NCI-H2081 treated with DMSO at 0.1 percent for 48 hours (cell line): ENCODE measurements at places on chromosomes 1 and 21.

DNA sequence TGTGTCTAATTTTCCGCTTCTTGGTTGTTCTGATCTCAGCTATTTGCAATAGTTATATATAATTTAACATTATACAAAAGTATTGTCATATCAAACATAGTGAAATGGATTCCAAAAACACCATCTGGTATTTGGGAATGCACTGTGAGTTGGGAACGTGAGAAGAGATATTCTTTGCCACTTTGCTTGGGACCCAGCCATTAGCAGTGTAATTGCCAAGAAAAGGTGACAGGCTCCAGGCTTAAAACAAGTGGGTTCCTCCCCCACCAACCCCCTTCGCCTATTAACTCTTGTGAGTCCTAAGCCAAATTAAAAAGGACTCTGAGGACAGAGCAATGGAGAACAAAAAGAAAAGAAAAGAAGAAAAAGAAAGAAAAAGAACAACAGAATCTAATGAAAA is 186.7 kb upstream of the NFIA start:
- DNase-seq: no peak

DNA sequence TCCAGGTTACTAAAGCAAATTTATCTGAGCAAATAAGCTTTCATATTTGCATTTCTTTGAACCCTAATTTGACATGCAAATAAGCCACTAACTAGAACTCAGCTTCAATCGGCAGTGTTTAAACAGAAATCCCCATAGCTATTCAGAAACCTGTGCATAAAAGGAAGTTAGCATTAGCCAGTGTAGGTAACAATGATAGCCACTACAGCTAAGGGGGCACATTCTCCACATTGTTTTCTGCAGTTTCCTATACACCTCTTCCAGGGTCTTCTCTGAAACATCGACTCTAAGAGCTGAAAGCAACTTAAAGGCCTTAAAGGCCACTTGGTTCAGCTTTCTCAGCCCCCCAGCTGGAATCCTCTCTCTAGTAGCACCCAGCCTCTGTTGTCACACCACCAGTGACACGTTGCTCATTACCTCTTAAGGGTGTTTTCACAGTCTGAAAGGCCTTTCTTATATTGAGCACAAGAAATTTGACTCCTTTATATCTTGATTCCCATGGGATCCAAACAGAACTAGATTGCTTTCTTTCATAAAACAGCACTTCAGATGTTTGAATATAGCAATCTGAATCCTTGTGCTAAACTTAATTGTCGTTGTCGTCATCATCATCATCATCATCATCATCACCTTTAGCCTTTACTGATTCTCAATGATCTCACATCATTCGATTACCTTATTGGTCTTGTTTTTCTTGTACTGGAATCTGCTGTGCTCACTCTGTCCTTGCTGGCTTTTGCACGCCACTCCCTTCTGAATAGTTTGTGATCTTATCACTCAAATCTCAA is 93.9 kb upstream of the DAB1 start:
- no peak for DNase-seq

GRCh38 chr1:31897526-31898100 is 40.6 kb downstream of the PTP4A2 start:
- DNase-seq: no peak

GRCh38 chr1:99358770-99359169 is 94.5 kb downstream of the PLPPR4 start:
- no peak for DNase-seq

GRCh38 chr1:227778401-227778947 is 37.0 kb upstream of the PRSS38 start:
- no peak for DNase-seq

GRCh38 chr1:91751275-91751674 is 134.7 kb downstream of the TGFBR3 start:
- DNase-seq: no peak

GRCh38 chr21:33544451-33545195 is 1.8 kb downstream of the SON start:
- DNase-seq: no peak

- no peak for DNase-seq
These were observed 30.9 kb downstream of the SLC27A3 start for GRCh38 chr1:153805886-153806719.

- DNase-seq: no peak
These were observed 8.2 kb upstream of the NUAK2 start for GRCh38 chr1:205329719-205330118.

GRCh38 chr1:32247452-32247851 is 430 bp downstream of the FAM167B start:
- DNase-seq: no peak

GRCh38 chr1:111998332-111998731 is 8.9 kb upstream of the KCND3 start:
- no peak for DNase-seq

DNA sequence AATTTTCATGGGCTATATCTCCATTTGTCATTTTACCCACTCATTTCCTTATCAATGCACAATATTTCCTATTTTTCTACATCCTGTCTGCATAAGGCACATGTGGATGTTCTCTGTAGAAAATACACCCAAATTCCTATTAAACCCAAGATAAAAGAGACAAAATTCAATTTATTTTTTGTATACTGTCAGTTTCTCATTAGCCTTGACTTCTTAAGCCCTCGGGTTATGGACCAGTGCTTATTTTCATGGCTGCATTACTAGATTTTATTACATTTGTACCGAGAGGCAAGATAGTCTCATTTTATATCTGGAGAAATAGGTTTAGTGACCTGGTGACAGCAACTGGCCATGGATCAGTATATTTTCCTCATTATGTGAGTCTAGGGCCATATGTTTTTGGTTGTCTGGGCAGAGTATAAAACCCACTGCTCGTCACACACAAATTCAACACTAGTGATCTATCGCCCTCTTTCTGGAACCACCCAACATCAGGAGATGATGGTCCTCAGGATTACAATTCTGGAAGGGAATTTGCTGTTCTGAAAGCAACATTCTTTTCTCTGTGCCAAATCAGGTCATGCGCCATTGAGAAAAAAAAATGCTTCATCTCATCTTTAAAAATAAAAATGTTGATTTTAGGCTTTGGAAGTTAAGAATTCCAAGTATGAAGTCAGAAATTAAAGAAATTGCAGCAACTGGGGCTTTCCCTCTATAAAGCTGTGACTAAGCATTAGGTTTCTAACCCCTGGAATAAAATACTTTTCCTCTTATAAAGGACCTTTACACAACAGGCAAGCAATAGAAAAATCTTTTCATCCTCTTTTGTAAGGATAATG is 81.4 kb downstream of the ASTN1 start:
- DNase-seq: no peak

DNA sequence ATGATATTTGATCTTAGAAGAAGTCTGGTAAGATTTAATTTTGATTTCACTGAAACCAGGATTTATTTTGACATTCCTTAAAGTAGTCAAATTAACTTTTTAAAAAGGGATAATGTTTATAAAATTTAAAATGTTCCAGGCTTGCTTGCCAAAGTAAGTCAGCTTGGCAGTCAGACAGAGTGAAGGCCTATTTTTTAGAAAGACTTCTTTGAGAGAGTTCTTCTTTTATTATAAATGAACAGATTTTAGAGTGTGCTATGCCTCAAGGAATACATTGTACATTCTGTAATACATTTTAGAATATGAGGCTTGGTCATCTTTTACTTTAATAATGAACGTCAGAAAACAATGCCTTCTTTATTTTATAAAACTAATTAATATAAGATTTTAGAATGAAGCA is 138.7 kb downstream of the DISP1 start:
- no peak for DNase-seq

- no peak for DNase-seq
These were observed 24.2 kb downstream of the SLC19A2 start for GRCh38 chr1:169461390-169462000.

GRCh38 chr1:184188037-184188436 is 136.5 kb downstream of the TSEN15 start:
- DNase-seq: no peak

DNA sequence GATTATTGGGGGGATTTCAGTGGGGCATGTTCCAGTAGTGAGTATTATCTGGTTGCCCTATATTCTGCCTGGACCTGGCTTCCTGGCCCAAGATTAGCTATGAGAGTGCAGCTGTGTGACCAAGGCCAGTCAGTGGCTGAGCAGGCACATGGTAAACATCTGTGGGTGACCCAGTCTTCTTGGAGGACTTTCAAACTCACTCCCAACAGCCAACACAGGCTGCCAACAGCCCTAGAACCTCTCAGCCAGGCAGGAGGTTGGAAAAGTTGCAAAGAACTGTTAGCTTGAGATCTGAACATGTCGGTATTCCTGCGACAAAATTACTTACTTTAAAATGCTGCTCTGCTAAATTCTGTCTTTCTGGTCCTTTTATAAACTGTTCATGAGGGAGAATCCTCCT is 192.4 kb downstream of the TGFBR3 start:
- no peak for DNase-seq

GRCh38 chr1:13583595-13583965 is at the start of gene PDPN:
PDPN (plus strand) TSS chr1:13583832; CDS start chr1:13584034, 202 bp downstream.
- DNase-seq: no peak

- no peak for DNase-seq
These were observed 109.9 kb downstream of the IGSF21 start for GRCh38 chr1:18217398-18218043.

- DNase-seq: no peak
These were observed 40.4 kb upstream of the BMP8A start for GRCh38 chr1:39450956-39451606.

DNA sequence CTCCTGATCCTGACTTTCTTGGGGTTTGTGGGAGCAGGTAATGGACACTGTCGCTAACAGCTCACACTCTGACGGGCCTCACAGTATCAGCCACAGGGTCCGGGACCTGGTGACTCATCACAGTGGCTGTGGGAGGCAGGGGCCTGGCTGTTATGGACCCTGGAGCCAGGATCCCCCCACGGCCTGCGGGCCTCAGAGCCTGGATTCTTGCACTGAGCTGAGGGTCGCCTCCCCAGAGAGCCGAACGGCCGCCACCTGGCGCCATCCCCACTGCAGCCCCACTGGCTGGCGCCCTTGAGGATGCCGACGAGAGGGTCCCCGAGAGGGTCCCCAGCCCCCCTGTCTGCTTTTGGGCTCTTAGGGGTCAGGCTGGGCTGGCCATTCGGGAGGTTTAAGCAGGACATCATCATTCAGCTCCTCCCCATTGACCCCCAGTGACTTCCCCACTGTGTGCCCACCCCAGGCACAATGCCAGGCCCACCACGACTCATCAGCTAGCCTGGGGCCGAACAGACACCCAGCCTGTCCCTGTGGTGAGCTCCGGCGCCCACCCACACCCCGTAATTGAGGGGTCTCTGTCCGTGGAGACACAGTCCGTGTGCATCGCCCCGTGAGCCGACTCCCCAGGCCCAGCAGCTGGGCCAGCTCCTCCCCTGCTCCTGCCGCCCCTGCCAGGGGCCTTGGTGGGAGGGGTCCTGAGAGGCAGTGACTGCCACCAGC is 30.8 kb upstream of the TRAPPC10 start:
- no peak for DNase-seq

DNA sequence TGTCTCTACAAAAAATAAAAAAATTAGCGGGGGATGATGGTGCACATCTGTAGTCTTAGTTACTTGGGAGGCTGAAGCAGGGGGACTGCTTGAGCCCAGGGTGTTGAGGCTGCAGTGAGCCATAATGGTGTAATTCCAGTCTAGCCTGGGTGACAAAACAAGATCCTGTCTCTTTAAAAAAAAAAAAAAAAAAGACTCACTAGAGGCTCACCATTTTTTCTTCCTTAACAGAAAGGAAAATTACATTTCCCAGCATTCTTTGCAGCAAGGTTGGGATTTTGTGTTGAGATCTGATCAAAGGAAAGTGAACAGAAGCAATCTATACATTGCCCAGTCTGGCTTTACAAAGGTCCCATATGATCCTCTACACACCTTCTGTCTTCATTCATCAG is 21.5 kb downstream of the GFI1 start:
- DNase-seq: no peak

DNA sequence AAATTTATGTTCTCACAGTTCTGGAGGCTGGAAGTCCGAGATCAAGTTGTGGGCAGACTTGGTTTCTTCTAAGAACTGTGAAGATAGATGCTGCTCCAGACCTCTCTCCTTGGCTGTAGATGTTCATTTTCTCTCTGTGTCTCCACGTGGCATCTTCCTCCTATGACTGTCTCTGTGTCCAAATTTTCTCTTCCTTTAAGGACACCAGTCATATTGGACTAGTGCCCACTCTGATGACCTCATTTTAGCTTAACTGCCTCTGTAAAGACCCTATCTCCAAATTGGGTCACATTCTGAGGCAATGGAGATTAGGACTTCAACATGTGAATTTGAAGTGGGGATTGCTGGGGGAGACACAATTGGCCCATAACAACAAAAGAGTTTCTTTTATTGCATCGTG is 125.3 kb upstream of the ETS2 start:
- DNase-seq: no peak

DNA sequence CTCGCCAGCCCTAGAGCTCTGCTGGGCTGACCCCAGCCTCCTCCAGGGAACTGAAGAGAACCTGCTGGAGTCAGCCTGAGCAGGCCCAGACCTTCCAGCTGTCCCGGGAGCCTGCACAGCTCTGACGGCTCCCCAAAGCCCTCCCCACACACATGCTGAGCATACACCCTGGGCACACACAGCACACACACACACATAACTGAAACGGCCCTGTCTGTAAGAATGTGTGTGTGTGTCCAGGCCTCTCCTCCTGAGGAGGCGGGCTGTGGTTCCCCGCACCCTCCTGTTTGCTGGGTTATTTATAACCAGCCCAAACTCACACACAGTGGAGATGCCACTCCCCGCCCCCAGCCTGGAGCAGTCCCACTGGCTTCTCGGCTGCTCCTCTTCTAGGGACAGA is 20.2 kb downstream of the SDC3 start:
- DNase-seq: no peak

- no peak for DNase-seq
These were observed 168.4 kb downstream of the ZZZ3 start for GRCh38 chr1:77513839-77514763.

DNA sequence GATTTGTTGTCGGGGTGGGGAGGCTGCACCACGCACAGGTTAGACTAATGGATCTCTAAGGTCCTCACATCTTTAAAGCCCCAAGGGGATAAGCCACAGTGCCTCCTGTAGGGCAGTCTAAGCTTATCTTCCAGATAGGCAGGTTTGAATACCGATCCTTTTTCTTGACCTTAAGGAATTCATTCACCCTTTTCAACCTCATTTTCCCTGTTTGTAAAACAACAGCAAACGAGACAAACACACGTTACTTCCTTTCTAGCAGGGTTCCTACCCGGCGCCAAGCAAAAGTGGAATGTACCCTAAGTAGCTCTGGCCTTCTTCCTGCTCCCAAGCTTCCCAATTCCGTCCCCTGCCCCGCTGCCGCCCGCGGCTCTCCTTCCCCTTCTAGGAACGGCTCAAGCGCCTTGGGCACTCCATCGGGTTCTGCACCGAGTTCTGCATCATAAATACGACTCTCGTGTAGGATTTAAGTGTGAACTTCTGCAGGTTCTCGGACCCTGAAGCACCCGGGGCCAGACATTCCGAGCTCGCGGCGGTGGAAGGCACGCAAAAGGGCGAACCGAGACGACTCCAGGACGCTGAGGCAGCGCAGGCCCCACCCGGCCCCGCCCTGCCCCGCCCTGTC is 548 bp upstream of the CDC20 start:
- no peak for DNase-seq

GRCh38 chr21:38439426-38439825 is 58.9 kb downstream of the ERG start:
- no peak for DNase-seq

- DNase-seq: peak; percentile 95
These were observed 24.2 kb upstream of the RPL11 start for GRCh38 chr1:23667411-23667810.

- no peak for DNase-seq
These were observed 52.7 kb downstream of the DIRAS3 start for GRCh38 chr1:67997746-67998145.
